ENCODE measurements at places on chromosomes 12 and 14.

DNA sequence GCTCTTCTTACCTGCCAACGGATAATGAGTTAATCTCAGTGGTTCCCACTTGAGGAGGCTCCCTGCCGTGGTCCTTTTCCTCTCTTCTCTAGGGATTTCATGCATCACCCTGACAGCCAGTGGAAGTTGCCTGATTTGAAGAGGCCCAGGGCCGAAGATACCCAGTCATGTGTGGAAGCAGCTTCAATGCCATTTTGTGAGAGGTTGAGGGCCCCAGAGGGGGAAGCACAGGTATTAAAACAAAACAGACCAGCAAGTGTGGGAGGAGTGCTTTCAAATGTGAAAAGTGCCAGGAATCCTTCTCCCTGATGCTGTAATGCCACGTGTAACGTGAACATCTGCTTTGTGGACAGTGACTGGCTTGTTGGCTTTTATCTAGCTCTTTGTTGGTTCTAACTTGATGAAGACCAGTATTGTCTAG is 1.5 kb downstream of the TCP11L2 start:
- no peak for DNase-seq

DNA sequence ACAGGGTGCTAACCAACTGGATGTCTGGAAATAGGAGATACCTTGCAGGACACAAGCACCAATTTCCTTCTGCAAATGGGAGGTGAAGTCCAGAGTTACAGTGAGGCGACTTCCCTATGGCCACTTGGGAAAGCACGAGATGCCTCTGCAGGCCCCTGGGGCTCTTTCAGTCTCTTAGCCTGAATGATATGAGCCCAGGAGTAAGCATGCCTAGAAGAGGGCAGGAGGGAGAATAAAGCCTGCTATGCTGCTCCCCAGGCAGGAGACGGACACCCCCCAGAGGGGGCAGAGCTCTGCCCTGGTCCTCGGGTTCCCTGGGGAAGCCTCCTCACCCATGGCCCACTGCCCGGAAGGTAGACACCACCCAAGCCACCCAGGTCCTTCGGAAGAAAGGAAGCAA is 105.1 kb downstream of the GCH1 start:
- no peak for DNase-seq

GRCh38 chr12:131555197-131555846 is 155.6 kb upstream of the SFSWAP start:
- no peak for DNase-seq

GRCh38 chr12:98719515-98720504 is 74.7 kb downstream of the APAF1 start:
- no peak for DNase-seq

DNA sequence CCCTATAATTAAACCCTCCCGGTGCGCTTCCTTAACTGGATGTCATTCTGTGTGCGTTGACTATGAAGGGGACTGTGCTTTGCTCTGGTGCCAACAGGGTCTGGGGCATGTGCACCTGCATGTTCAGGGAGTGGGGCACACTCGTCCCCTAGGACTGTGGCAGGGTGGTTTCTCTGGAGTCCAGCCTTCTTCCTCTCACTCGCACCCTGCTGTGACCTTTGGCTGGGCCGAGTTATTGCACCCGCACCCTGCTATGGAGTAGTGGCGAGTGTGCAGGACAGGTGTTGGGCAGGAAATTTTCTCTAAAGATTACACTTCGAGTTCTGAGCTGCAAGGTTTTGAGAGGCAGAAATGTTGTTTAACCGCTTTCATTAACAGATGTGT is 138.9 kb downstream of the PLXNC1 start:
- DNase-seq = no peak

GRCh38 chr14:61752626-61753025 is 9.6 kb upstream of the SNAPC1 start:
- no peak for DNase-seq
